Activated B cell treated with CpG ODN at 0.5 μM for 24 hours (primary cell): ENCODE measurements at places on chromosomes 13 and 19.

DNA sequence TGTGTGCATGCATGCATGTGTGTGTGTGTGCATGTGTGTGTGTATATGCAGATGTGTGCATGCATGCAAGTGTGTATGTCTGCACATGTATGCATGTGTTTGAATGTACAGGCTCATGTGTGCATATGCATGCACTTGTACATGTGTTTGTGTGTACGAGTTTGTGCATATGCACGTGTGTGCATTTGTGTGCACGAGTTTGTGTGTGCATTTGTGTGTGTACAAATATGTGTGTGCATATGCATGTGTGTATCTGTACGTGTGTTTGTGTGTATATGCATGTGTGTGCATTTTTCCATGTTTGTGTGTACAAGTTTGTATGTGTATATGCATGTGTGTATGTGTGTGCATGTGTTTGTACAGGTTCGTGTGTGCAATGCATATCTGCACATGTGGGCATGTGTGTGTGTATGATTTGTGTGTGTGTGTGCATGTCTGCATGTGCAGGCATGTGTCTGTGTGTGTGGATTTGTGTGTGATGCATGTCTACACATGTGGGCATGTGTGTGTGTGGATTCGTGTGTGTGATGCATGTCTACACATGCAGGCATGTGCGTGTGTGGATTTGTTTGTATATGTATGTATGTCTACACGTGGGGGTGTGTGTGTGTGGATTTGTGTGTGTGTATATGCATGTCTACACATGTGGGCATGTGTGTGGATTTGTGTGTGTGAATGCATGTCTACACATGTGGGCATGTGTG lies 57.1 kb downstream of the F2RL3 start:
- DNase-seq, result no peak

- no peak for DNase-seq
Observed at GRCh38 chr19:23772675-23773063, 14.0 kb upstream of the ZNF681 start.

GRCh38 chr13:76764429-76764828 lies 121.8 kb downstream of the KCTD12 start:
- DNase-seq, result no peak

DNA sequence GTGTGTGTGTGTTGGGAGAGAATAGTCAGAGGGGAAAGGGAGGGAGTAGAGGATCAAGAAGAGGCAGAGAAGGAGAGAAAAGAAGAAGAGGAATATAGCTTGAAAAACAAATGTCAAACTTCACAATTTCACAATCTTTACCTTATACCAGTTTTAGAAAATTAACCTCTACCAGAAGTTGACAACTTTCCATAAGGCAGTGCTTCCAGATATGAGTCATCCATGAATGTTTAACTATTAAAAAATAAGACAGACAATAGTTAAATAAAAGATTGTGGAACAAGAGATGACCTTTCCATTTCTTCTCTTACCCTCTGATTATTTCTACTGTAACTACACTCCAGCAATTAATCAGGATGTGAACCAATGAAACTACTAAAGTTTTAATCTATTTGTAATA lies 229.4 kb downstream of the ITGBL1 start:
- no peak for DNase-seq

- DNase-seq, result no peak
Observed at GRCh38 chr13:59774491-59774971, 389.2 kb downstream of the DIAPH3 start.

DNA sequence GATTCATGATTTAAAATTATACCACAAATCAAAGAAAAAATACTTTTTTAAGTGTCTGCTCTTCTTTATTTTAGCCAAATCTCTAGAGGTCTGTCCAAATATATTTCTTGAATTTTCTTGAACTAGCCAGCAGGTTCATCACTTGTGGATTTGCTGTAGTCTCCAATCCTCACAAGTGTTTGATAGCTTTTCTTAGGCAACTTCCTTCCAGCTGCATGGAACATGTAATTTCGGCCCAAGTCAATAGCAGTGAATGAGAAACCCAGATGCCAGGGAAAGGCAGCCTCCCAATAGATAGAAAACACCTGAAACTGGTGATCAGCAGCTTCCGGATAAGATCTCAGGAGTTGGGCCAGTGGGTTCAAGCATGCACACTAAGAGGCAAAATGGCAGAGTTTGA lies 15.6 kb upstream of the RNASEH2B start:
- DNase-seq, result no peak

- DNase-seq, result no peak
Observed at GRCh38 chr19:12774588-12775555, at the start of gene HOOK2. Gene HOOK2, minus strand, starts transcription at chr19:12775552. Its CDS starts 103 bp downstream, at chr19:12775449.

GRCh38 chr19:3868770-3869456 lies at the start of gene ZFR2:
Gene ZFR2, minus strand, starts transcription at chr19:3869038. Its CDS starts 21 bp downstream, at chr19:3869017.
- no peak for DNase-seq

DNA sequence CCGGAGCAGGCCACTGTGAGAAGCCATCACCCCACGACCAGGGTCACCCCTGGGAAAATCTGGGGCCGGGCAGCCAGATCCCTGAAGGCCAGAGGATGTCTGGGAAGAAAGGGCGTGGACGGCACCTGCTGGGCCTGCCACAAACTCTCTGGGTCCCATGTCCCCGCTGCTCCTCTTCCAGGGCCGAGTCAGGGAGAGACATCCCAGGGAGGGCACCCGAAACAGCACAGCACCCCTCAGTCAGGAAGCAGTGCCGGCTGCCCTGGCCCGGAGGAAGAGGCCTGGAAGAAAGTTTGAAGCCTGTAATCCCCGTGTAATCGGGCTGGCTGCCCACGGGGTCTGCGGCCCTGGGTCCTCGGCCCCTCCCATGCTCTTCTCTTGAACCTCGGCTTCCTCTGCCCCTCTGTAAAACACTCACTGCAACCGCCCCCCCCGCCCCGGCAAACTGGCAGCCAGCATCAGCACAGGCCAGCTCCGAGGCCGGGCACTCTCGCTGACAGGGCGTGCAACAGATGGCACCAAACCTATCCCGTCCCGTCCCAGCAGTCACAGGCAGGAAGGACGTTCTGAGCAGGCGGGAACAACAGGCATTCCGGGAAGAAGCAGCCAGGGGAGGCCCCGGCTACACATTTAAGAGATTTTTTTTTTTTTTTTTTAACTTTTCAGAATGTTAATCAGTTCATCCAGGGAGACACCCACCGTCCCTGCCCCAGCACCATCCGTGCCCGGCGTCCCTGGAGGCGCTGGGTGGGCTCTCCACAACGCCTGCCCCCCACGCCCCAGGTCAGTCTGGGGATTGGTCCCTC lies 1.5 kb downstream of the SBNO2 start:
- no peak for DNase-seq

- DNase-seq, result no peak
Observed at GRCh38 chr19:13959962-13960862, 7.9 kb downstream of the DCAF15 start.

GRCh38 chr13:98267080-98267912 lies 90.2 kb upstream of the RNF113B start:
- DNase-seq, result no peak

DNA sequence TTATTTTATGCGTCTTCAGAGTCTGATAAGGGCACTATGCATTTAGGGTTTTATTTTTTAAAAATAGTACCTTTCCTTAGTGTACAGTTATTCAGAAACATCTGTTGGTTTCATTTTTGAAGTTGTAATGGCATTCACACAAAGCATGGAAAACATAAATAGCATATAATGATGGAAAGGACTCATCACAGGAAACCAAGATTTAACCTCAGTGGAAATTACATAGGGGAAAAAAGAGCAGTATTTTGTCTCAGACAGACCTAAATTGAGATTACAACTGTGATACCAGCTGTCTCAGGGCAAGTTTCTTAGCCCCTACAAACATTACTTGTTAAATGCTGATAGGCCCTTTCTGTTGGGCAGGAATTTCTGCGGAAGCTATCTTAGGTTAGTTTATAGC lies 57.2 kb downstream of the NHLRC3 start:
- DNase-seq, result no peak

GRCh38 chr19:49356382-49356781 lies 5.8 kb downstream of the TEAD2 start:
- no peak for DNase-seq

DNA sequence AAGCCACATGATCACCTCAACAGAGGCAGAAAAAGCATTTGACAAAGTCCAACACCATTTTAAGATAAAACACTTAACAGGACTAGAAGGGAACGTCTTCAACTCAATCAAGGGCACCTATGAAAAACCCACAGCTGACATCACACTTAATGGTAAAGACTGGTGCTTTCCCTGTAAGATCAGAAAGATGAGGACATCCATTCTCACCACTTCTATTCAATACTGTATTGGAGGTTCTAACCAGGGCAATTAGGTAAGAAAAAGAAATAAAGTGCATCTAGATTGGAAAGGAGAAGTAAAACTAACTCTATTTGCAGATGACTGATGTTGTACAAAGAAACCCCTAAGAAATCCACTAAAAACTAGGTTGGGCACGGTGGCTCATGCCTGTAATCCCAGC lies 11.2 kb upstream of the AKAP8 start:
- DNase-seq, result no peak

DNA sequence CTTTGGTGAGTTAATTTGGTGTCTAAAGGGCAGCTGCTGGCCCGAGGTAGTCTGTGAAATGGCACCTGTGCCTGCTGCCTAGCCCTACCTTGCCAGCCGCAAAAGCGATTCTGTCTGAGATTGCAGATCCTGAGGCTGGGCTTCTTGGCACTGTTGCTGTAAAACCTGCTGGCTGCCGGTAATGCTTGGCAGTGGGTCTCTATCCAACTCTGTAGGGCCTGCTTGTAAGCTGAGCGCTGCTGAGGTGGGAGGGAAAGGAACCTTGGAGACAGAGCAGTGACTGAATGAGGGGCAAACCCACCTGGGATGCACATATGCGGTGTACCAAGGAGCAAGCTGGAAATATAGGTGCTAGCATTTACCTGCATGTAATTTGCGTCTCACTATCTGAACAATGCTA lies 11.7 kb downstream of the LCP1 start:
- DNase-seq, result no peak

GRCh38 chr19:19420570-19421298 lies 15.3 kb downstream of the GATAD2A start:
- no peak for DNase-seq

GRCh38 chr13:100602493-100603111 lies 14.0 kb upstream of the GGACT start:
- no peak for DNase-seq

DNA sequence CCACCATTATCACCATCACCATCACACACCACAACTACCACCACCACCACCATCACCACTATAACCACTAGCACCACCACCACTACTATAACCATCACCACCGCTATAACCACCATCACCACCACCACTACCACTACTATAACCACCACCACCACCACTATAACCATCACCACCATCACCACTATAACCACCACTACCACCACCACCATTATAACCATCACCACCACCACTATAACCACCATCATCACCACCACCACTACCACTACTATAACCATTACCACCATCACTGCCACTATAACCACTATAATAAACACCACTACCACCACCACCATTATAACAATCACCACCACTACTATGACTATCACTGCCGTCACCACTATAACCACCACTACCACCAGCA lies 173.2 kb downstream of the DCLK1 start:
- DNase-seq, result no peak

DNA sequence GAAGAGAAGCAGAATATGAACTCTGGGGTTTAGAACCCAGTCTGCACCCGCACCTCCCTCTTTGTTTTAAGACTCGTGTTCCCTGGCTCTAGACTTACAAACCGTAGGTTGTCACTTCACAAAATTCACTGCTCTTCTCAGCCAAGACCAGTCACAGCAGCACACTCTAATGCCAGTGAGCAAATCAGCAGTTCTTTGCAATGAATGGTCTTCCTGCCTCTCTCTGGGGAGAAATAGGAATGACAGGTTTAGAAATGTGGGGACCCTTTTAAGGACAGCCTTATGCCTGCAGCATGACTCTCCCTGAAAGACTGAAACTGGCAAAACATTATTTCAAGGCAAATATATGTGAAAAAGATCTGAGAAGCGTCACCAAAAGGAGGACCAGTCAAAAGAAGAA lies 156.9 kb downstream of the KCTD15 start:
- no peak for DNase-seq

DNA sequence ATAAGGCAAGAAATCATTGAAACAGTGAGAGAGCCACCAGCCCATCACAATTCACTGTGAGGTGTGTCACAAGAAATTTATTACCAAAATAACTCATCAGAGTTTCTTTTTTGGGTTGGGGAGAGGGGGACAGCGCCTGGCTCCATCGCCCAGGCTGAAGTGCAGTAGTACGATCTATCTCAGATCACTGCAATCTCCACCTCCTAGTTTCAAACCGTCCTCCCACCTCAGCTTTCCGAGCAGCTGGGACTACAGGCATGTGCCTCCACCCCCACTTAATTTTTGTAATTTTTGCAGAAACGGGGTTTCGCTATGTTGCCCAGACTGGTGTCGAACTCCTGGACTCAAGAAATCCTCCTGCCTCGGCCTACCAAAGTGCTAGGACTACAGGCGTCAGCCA lies 3.6 kb downstream of the IFNL1 start:
- DNase-seq, result no peak

DNA sequence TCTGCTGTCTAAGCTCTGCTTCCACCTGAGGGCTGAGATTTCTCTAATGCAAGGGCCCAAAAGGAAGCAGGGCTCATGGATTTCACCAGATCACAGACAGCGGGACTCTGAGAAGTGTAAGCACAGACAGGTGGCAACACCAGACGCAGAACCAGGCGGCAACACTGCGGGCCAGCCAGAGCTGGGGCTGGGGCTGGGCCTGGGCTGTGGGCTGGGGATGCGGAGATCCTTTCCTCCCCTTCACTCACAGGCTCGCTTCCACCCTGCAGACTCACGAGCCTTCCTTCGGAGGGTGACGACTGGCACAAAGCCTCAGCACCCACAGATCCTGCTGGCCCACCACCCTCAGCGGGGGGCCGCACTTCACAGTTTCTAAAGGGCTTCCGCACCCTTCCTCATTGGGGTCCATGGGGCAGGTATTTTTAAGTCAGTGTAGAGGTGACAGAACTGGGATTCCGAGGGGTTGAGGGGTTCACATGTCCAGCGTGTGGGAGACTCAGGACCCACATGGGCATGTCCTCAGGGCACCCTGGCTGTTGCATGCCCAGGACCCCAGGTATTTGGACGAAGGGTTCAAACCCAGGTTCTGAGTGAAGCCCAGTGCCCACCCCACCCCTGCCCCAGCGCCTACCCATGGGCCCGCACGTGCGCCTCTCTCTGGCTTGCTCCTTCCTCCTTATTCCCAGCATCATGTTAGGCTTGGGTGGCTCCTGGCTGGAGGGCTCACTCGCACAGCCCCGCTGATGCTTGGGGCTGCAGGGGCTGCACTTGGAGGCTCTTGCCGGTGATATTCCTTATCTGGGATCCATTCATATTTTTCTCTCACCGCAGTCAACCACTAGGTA lies 137.3 kb upstream of the GPR12 start:
- no peak for DNase-seq

DNA sequence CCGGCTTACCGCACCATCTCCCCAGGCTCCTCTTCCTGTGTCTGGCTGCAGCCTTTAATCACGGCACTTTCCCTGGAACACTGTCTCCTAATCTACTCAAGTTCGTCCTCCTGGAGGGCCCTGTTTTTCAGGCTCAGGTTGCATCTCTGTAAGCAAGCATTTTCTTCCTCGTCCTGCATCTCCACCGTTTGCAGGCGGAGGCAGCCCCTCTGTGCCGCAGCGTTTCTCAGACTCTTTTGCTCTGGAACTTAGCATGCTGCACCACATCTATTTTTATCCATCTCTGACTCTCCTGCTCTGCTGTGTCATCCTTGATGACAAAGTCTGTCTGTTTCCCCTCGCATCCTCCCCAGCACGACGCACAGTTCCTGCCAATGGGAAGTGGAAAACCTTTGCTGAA lies 117.5 kb downstream of the ATP8A2 start:
- no peak for DNase-seq
